ENCODE measurements at places on chromosomes 7 and 10.

GRCh38 chr10:83212632-83213334, 926.5 kb upstream of the GHITM start:
- no peak for DNase-seq

DNA sequence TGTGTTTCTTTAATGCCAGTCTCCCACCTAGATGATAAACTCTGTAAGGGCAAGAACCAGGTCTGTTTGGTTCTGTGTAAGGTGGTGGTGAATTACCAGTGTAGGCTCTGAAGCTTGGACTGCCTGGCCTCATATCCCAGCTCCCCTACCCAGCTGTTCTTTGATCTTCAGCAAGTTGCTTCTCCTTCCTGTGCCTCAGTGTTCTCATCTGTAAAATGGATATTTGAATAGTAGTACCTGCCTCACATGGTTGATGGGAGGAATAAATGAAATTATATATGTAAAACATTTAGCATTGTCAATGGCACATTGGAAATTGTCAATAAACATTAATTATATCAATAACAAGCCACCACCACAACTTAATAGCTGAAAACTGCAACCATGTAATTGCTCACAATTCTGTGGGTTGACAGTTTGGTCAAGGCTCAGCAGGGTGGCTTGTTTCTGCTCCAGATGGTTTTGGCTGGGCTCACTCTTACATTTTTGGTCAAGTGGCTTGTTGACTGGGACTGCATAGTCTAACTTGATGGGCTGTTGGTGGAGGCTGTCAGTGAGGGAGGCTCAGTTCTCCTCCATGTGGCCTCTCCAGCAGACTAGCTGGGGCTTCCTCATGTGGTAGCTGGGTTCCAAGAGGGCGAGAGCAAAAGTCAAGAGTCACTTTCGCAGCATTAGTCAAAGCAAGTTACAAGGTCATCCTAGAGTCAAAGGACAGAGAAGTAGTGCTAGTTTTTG, 84.5 kb upstream of the DUSP5 start:
- DNase-seq: peak; percentile 47

- no peak for DNase-seq
Measured at GRCh38 chr10:44715136-44715535, 196.0 kb upstream of the TMEM72 start.

GRCh38 chr10:76401006-76401405, 969.6 kb downstream of the LRMDA start:
- DNase-seq: no peak

GRCh38 chr7:128729494-128729893, 9.7 kb upstream of the CALU start:
- no peak for DNase-seq

GRCh38 chr7:102155821-102156441, 130.7 kb upstream of the SH2B2 start:
- DNase-seq: no peak

- DNase-seq: peak; percentile 40
Measured at GRCh38 chr10:98414932-98415730, at the start of gene PYROXD2. TSS of gene PYROXD2 (minus strand) at chr10:98415182. CDS start at chr10:98415135, 47 bp downstream.

- peak; percentile 48 for DNase-seq
Measured at GRCh38 chr10:8365935-8366911, 311.7 kb downstream of the GATA3 start.

DNA sequence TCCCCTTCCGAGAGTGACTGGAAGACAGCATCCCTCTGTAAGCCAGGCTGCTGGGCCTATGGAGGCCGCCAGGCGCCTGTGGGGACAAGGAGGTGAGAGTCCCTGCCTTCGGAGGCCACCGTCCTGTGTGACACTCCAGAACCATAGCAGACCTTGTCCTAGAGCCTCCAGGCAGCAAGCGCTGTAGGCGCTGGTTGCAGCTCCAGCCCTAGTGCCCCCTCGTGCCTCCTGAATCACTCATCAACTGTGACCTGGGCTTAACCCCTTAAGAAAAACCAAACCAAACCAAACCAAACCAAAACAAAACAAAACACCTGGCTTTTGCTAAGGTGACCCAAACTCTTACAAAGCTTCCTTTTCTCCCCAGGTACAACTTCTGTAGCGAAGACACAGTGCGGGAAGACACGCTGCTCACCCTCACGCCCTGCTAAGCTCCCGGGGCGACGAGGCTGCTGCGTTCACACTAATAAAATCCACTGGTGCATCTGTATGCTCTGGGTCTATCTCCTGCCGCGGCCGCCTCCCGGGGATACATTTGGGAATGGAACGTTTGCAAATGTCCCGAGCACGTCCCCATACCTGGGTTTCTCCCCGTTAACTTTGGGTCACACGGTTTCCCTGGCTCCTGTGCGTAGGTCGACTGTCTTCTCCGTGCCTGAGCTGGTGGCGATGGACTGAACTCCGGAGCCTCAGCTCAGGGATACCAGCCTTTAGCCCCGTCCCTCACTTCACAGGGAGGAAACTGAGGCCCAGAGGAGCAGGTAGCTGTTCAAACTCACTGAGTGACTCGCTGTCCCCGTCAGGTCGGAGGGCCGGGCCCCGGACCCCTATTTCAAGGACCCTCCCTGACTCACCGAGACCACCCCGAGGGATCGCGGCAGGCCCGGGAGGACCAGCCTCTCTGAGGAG, 11.8 kb upstream of the PNLIPRP2 start:
- no peak for DNase-seq

DNA sequence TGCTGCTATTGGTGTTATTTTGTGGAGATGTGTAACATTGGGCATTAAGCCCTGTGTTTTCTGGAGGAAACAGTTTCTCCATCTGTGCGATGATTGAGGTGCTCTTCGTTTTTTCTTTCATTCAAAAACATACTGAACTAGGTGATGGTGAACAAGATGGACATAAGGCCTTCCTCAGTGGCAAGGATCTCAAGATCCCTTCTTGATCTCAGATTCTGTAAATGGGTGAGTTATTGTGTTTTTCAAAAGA, 759 bp upstream of the ELAPOR2 start:
- DNase-seq: no peak

- no peak for DNase-seq
Measured at GRCh38 chr7:88276605-88277153, 30.0 kb downstream of the STEAP4 start.

GRCh38 chr7:27168265-27168947, 3.1 kb upstream of the HOXA9 start:
- no peak for DNase-seq

- DNase-seq: no peak
Measured at GRCh38 chr10:56090914-56091540, 270.0 kb downstream of the ZWINT start.

DNA sequence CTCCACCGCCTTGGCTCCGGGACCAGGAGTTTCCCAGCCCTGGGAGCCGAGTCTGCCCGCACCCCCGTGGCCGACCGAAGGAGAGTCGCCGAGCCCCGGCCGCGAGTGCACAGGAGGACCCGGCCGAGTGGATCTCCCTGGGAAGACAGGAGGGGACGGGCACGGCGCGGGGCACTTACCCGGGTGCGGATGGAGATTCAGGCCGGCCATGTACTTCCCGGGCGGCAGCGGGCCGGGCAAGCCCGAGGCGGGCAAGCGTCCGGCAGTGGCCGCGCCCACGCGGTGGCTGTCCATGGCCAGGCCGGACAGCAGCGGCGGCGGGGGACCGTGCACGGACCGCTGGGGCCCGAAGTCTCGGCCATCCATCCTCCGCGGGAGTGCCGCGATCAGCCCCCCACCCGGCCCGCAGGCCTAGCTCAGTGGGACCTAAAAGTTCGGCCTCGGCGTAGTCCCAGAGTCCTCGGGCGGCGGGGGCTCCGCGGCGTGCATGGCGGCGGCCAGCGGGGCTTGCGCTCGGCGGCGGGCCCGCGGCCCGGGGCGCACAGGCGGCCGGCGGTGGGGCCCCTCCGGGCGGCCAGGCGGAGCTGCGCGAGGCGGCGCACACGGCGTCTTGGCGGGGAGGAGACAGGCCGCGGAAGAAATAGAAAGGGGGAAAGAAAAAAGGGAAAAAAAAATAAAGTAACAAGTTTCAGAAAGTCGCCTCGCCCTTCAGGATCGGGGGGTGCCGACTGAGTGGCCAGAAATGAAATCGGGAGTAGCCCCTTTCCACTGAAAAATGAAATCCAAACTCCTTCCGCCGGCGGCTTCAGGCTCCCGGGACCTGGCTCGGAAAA, 2.5 kb downstream of the TNRC18 start:
- no peak for DNase-seq

- no peak for DNase-seq
Measured at GRCh38 chr10:50417486-50417885, 166.2 kb upstream of the ASAH2 start.

DNA sequence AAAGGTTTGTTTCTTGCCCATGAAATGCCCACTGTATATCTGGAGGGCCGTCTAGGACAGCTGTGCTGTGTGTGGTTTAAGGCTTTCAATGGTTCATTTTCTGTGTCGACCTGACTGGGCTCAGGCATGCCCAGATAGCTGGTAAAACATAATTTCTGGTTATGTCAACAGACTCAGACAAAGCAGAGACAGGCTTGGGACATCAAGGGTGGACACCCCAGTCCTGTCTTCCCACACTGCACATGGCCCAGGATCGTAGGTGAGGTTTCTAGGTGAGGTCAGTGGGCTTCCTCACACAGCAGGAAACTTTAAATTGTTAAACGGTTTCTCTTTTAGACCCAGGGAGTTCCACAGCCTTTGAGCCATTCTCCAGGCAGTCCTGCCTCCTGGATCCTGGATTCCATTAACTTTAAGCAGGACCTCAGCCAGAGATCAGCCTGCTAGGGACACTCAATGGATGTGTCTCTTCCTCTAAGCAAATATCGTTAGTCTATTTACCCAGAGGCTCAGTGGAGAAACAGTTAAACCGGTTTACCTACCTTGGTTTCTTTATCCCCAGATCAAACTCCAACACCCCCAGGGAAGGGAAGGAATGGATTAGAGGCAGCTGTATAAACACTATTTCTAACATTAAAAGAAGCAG, 66.4 kb downstream of the ST8SIA6 start:
- no peak for DNase-seq

DNA sequence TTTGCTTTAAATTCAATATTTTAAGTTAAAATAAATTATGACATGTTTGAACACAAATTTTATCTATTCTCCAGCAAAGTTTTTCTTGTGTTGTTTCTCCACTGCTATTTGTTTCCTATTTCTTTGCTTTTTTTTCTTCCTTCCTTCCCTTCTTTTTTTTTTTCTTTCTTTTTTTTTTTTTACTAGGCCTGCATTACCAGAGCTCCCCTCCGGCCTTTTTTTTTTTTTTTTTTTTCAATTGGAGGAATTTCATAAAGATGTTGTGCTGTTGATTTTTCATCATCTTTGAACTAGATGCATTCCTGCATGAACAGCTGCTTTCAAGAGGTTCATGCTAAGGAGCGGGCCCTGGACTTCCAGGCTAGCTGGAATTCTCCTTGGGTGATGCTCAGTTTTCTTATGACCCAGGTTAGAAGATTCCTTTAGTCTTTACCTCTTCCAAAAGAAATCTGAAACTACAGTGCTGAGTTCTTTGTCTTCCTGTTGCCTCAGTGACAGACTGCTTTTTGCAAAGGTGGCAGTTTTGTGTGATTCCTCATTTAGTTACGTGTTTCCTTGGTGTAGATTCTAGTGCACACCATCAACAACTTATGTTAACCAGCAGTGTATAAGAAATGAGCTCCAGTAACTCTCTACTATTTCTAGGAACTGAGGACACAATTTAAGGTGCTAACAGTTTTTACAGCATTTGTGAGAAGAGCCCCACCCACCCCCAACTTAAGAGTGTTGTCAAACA, 4.8 kb upstream of the CAMK1D start:
- no peak for DNase-seq

DNA sequence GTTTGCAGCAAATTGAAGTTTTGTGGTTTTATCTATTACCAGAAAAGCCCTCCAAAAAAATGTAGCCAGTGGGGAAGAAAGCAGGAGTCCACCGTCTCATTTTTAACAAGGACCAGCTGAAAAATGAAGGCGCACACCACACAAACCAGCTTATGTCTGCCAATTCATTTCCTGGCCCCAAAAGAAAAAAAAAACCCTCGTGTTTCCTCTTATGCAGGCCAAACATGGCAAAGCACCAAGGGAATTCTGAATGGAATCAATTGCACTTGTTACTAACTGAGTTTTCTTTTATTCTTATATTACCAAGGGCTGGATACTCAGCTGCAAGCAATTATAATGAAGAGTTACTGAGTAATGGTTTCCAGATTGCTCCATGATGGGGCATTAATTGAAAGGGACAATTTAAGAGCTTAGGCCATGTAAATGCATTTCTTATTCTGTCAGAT, 428.3 kb upstream of the NPVF start:
- no peak for DNase-seq

DNA sequence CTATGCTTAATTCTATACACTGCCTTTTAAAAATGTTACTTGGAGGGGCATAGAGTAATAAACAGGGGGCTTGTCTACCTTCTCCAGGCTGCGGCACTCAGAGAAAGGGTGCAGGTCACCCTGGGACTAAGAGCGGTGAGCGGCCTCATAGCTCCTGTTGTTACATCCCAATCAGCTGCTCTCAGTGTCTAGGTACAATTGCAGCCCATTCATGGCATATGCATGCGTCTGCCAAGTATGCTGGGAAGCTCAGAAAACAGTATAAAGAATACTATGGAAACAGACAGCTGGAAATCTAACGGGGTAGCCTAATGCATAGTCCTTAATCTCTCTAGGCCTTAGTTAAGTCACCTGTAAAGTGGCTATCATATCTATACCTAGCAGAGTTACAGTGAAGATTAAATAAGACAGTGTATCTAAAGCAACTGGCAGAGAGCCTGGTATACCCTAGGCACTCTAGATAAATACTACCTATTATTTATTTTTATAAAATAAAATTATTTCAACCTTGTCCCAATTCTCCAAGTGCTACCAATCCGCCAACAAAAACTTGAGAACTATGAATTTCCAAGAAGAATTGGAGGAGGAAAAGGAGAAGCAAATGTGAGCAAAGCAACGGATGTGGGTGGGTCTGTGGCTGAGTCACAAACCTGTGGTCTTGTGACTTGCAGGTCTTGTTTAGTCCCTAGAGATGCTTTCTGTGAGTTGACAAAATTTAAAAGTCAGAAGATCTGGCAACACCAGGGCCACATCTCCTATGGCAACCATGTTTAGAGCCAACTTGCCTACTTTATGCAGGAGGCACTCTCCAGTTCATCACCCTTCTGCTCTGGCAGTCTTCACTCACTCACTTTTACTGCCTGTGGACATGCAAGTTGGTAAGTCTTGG, 183.0 kb downstream of the RAPGEF5 start:
- peak; percentile 10 for DNase-seq

GRCh38 chr7:22110227-22110839, 164.6 kb upstream of the CDCA7L start:
- DNase-seq: peak; percentile 48

GRCh38 chr7:12423997-12424745, 20.5 kb upstream of the VWDE start:
- DNase-seq: no peak

GRCh38 chr7:100455206-100455605, 8.9 kb downstream of the SPACDR start:
- DNase-seq: no peak

DNA sequence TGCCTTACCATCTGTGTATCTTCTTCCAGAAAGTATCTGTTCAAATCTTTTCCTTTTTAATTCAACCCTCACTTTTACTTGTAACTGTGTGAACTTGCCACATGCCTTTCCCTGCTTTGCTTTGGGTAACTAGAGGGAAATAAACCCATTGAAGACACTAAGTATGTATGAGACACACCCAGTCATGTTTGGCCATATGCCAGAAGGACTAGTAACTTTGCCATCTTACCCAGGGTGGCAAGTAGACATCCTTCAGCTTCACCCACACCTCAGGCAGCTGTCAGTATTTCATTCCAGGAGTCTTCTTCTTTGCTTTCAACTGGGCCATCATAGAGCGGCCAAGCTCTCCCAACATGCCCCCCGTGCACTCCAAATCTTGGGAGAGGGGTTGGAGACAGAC, 323.1 kb downstream of the TNS3 start:
- no peak for DNase-seq

Measured in stimulated activated CD4-positive, alpha-beta T cell treated with anti-CD3 and anti-CD28 coated beads, Interleukin-1b, Interleukin-23, amount 100 ng/mL, for 48 hours (primary cell).